NCI-H1436 treated with DMSO at 0.1 percent for 48 hours (cell line): ENCODE measurements at places on chromosomes 5 and 9.

GRCh38 chr5:52449516-52449915 lies 338.2 kb upstream of the ITGA1 start:
- DNase-seq: no peak

- DNase-seq: no peak
Measured at GRCh38 chr5:32420506-32420905, 24.0 kb downstream of the ZFR start.

GRCh38 chr5:67206461-67206860 lies 9.9 kb upstream of the CD180 start:
- DNase-seq: no peak

- no peak for DNase-seq
Measured at GRCh38 chr9:70668751-70669150, 254.3 kb upstream of the KLF9 start.

GRCh38 chr5:74938250-74938933 lies 72.2 kb upstream of the FAM169A start:
- no peak for DNase-seq

DNA sequence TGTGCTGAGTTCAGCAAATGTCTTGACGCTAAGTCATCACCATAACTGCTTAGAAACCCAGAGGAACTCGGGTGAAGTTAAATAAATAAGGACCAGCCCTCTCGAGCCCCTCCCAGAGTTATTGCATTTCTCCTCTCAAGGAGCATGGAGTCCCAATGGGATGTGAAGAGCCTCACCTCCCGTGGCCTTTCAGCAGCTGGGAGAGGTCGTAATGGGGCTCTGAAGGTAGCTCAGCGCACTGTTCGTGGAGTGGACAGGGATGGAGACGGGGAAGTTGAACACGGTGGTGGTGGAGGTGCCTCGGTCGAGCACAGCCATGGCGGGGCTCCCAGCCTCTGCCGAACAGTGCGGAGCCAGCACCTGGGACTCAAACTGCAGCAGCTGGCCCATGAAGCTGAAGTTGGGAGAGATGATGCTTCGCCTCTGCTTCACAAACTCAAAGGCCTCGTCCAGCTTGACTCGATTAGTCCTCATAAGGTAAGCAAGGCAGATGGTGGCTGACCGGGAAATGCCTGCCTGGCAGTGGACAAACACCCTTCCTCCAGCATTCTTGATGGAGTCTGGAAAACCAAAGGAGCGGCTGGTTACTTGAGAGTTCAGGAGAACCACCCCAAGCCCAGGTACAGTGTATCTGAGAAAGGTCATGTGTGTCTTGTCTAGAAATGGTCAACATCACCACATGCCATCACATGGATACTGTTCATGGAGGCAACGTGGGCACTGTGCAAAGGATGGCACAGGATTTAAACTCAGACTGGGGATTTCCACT lies 2.2 kb downstream of the DUSP1 start:
- no peak for DNase-seq

DNA sequence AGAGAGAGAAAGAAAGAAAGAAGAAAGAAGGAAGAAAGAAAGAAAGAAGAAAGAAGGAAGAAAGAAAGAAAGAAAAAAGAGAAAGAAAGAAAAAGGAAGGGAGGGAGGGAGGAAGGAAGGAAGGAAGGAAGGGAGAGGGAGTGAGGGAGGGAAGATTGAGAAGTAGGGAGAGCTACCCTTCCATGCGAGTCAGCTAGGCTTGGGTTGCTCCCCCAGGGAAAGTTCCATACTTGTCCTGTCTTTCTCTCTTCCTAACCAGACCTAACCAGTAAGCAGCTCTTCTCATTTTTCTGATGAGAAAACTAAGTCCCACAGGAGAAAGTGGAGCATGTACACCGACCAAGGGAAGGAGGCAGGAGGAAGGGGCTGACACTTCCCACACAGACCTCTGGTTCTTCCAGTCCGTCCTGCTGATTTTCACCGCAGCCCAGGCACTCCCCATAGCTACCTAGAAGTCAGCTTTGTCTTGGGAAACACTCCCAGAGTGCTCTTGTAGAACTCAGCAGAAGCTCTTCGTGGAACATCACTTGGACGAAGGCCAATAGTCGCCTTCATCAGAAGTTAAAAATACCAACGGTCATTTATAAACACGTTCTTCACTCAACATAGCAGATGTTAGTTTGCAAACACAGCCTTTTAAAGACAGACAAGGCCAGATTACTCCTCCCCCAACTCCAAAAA lies 29.0 kb upstream of the ENTREP1 start:
- no peak for DNase-seq

- no peak for DNase-seq
Measured at GRCh38 chr9:124006448-124007361, 4.9 kb upstream of the LHX2 start.
